Naive thymus-derived CD8-positive, alpha-beta T cell (primary cell): ENCODE measurements at places on chromosomes 7 and 10. TPM values are rescaled to one million over a fixed set of nuclear protein-coding genes. Genes with fewer than 3 reads are reported as not detected.

DNA sequence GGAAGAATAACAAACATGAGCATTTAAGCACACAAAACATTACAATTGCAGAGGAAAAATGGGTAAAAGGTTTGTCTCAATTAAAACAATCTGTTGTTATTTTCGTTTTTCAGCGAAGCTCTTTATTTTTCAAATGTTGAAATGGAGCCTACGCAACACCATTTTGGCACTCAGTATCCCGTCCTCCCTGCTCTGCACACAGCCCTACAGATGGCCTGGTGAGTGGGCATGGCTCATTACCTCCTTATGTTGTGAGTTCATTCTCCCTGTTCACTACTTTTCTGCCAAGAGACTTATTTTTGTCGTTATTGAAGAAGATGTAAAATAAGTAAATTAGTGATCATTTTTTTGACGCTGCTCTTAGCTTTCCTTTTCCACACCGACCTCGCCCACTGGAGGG lies 167.8 kb upstream of the CXCL12 start:
- no peak for DNase-seq

DNA sequence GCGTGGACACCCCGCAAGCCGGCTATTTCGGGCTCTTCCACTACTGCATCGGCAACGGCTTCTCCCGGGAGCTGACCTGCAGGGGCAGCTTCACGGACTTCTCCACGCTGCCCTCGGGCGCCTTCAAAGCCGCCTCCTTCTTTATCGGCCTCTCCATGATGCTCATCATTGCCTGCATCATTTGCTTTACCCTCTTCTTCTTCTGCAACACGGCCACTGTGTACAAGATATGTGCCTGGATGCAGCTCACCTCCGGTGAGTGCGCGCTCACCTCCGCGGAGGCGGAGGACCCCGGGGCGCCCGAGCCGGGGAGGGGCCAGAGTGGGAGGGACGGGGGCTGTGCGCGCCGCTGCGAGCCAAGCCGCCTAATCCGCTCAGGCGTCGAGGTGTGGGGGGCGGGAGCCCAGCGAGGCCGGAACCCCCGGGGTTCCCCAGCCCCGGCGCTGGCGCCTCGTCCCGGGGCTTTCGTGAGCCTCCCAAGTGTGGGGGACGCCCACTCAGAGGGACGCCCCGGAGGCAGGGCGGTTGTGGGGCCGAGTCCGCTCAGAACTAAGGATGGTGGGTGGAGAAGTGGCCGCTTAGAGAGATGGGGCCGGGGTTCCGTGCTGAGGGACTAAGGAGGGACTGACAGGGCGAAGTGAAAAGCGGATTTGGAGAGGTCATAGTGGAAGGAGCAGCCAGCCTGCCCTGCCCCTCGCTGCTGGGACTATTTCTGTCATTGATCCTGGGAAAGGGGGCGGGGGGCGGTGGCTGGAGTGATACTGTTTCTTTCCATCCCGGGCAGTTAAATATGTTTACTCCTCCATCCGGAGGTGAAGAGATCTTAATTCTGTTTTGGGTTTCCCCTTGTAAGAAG lies 795 bp downstream of the LHFPL3 start:
- no peak for DNase-seq

- DNase-seq, result no peak
These were observed 98.7 kb downstream of the RNF216 start for GRCh38 chr7:5682551-5683279.

- DNase-seq, result peak; percentile 89
These were observed at the start of gene SRRM3 for GRCh38 chr7:76201732-76202665. Gene SRRM3 (plus strand): TSS chr7:76201896. CDS start chr7:76235067, 33,171 bp downstream.

DNA sequence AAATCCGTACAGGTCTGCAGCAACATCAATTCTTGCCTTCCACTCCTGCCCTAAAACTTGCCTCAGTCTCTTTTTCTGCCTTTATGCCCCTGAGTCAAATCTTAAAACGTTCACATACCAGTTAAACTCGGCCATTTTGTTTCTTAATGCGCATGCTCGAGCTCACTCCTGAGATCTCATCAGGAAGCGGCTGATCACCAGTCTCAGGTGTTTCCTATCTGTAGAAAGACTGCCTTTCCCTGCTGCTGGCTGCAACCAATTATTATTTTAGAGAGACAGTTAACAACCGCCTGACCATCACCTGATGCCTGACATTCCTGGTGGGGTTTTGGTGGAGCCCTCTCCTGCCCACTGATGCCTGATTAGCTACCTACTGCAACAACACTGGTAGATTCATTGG lies 70.2 kb upstream of the TMEM140 start:
- DNase-seq, result no peak

DNA sequence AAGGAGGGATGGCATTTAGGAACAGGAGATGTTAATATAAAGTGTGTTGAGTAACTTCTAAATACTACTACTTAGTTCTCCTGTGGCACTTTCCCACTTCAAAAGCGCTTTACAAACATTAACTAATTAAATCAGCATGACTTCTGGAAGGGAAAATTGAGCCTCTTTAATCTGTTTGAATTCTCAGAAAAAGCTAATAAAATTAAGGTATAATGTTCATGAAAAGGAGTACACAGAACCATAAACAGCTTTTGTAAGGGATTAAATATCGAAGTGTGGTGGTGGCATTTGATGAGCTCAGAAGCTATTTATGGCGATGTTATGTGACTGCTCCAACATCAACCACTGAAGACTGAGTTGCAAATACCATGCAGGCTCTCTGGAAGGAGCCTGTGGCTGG lies 10.2 kb upstream of the VAX1 start:
- no peak for DNase-seq

DNA sequence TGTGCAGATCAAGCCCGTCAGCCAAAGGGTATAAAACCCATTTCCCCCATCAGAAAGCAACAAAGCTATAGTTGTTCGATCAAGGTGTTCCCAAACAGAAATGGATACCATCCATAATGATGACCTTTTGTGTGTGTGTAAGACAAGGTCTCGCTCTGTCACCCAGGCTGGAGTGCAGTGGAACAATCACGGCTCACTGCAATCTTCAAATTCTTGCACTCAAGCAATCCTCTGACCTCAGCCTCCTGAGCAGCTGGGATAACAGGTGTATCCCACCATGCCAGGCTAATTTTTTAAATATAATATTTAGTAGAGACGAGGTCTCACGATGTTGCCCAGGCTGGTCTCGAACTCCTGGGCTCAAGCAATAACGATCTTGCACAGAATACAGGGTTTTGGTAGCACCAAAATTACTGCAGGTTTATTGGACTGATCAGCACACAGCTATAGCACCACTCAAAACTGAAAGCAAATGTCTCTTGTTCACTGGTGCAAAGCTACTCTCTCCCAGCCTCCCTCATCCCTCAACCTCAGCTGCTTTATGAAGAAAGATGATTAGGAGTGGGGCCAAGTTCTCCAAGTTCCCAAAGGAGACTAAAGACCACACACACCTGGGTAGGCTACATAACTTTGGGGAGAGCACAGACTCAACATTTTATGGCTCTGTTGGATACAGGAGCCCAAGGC lies 80.5 kb downstream of the ABI1 start:
- no peak for DNase-seq

GRCh38 chr10:122232769-122233168 lies 38.3 kb upstream of the BTBD16 start:
- no peak for DNase-seq

DNA sequence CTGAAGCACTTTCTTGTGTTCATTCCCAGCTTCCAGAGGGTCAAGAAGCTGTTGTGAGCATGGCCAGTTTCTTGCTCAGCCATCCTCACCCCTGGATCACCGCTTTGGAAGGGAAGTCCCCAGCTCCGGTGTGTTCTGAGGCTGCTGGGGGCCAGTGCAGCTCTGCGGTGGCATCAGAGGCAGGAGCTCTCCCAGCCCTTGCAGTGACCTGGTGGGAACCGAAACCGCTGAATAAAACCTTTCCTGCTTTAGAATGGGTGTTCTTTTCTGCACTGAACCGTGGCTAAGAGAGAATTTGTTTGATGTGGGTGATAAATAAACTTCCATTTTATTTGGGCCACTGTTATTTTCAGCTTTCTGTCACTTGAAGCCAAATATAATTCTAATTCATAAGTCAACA lies 450.9 kb upstream of the VSTM2A start:
- DNase-seq, result no peak

DNA sequence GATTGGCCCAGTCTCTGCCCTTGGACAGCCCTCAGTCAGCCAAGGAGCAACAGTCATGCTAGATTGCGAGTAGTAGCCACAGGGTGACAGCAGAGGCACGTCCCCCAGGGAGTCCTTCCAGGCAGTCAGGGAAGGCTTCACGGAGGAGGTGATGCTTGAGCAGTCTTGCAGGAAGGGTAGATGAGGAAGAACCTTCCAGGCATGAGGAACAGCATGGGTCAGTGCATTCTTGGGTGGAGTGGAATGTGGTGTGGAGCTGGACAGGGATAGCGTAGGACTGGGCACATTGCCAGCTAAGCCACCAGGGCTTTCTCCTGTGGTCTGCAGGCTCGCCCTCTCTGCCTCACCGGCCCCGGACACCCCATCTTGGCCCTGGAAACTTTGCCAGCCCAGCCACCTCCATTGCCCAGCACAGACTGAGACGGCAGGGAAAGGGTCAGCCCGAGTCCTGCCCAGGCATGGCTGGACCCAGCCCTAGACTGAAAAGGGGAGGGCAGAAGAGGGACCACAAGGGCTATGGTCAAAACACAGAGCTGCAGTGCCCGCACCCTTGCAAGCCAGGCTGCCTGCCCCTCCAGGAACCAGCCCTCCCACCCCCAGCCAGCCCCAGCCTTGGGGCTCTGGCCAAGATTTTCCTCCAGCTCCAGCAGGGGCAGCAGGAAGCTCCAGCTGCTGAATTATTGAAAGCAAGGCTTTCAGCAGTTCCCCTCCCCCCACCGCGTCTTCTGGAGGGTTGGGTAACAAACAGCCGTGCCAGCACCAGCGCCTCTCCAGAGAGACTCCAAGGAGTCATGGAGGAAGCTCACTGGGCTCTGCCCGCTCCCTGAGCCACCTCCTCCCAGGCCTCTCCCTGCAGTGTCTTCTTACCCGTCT lies 18.7 kb downstream of the SRRM3 start:
- DNase-seq, result no peak

Gene SPDYE11
- 0.14 TPM for polyA plus RNA-seq

Gene SMO
- not detected for polyA plus RNA-seq

Gene NUTM2A
- not detected for polyA plus RNA-seq

Gene PNLIPRP3
- not detected for polyA plus RNA-seq

Gene GPR85
- polyA plus RNA-seq, result not detected

Gene HOXA13
- polyA plus RNA-seq, result not detected

Gene VGF
- not detected for polyA plus RNA-seq
